GM12878 (cell line): ENCODE measurements at places on chromosomes 11 and 22. TPM values are rescaled to one million over a fixed set of nuclear protein-coding genes. Genes with fewer than 3 reads are reported as not detected.

The BARX2 gene
- total RNA-seq, result not detected in 2 replicates

The SLN gene
- total RNA-seq, result not detected in 2 replicates

The CDC42BPG gene
- total RNA-seq, result 0.36 and 0.45 TPM in 2 replicates

The SUSD2 gene
- total RNA-seq, result 0.11 and 0.31 TPM in 2 replicates

The BANF1 gene
- 235 and 248 TPM in 2 replicates for total RNA-seq

GRCh38 chr22:46008291-46008690, 31.3 kb upstream of the WNT7B start:
- no peak for DNase-seq

DNA sequence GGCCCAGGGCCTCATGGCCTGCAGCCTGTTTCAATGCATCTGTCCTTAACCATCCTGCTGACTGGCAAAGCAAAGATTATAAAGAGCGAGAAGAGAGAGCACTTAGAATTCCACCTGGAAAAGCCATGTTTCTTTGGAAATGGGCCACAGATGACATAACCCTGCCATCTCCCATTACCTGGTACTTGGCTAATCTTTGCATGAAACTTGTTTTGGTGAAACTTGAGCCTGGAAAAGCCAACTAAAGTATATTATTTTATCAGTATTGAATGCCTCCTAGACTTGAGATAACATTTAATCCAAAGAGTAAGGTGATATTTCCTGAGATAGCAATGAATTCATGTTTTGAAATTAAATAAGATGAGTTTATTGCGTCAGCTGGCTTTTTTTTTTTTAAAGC, 72.6 kb downstream of the NAV2 start:
- DNase-seq, result no peak

- DNase-seq, result no peak
Measured at GRCh38 chr11:44727114-44727372, 281 bp downstream of the TSPAN18 start.

GRCh38 chr22:49251371-49251770, 576.3 kb downstream of the BRD1 start:
- no peak for DNase-seq

- no peak for DNase-seq
Measured at GRCh38 chr11:86627776-86628455, 44.5 kb downstream of the ME3 start.

DNA sequence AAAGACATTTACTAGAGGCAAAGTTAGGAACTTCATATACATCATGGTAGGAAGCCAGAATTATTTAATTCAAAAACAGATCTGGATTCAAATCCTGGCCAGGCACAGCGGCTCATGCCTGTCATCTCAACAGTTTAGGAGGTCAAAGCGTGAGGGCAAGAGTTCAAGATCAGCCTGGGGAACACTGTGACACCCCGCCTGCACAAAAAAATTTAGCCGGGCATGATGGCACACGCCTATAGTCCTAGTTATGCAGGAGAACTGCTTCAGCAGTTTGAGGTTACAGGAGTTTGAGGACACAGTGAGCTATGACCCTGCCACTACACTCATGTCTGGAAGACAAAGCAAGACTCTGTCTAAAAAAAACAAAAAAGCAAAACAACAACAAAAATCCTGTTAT, 8.9 kb downstream of the MRTFA start:
- no peak for DNase-seq

- DNase-seq, result no peak
Measured at GRCh38 chr11:26851291-26851690, 129.4 kb upstream of the SLC5A12 start.

- DNase-seq, result no peak
Measured at GRCh38 chr11:10064828-10065227, 229.2 kb downstream of the SBF2 start.

DNA sequence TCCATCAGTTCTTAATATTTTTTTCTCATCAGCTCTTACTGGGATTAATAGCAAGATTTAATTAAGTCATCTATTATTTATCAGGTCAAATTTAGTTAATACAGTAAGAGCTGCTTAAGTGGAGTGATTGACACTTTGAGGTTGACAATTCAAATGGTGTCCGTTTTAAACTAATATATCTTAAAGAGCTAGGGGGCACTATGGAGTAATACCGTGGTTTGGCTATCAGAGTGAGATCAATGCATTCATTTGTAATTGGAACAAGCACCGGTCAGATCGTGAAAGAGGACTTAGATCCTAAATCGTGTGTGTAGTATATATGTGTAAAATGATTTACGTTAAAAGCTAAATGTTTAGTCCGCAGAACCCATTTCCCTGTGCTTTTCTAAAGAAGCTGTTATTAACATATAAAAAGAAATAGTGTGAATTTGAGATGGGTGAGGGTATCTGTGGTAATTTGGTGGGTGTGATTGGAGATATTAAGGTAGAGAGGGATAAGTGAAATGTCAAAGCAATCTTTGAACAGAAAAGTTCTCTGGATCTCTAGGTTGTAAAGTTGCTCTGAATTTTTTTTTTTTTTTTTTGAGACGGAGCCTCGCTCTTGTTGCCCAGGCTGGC, 2.3 kb downstream of the SIK2 start:
- peak; percentile 23 for DNase-seq
